Fibroblast of mammary gland (primary cell): ENCODE measurements at places on chromosomes 6 and 20.
A peak's percentile ranks its signal among the peaks of the same experiment; 100 is the strongest.

DNA sequence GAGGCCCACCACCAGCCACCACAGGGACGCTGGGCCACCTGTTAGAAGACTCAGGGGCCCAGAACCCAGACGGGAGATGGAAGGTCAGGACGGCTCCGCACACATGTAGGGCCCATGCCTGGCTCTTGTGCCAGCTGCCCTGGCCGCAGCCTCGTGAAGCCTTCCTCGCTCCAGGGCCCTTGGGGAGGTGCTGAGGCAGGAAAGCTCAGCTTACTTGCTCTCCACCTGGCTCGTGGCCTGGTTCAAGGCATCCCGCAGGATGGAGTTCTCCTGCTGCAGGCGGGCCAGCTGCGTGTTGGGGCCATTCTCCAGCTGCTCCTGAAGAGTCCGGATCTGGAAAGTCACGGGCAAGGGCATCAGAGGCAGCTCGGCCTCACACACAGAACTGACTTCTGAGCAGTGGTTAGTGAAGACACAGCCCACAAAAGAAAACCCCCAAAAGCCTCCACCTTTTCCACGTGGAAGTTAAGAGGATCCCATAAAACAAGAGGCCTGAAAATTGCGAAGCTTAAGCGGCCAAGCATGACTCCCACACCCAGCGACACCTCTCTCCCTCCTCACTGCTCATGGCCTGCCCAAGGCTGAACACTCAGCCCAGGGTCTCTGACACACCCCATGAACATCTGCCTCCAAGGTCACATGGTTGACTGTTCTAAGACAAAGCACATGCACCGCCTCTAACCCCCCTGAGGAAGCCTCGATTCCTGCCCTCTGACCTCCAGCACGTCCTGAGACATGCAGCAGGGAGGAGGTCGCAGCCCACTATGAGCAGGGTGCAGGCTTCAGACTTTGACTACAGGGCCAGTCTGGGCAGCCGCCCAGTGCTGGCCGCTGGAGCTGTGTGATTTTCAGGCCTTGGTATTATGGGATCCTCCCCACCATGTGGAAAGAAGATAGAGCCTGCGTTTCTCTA is 46.5 kb downstream of the RRBP1 start:
- peak; percentile 92 for DNase-seq

GRCh38 chr20:2237059-2237458 is 58.7 kb upstream of the TGM3 start:
- DNase-seq, result peak; percentile 98

GRCh38 chr6:137283080-137283479 is 63.9 kb upstream of the IFNGR1 start:
- DNase-seq, result no peak

- DNase-seq, result peak; percentile 54
Observed at GRCh38 chr6:146545581-146545980, 1.9 kb downstream of the RAB32 start.

DNA sequence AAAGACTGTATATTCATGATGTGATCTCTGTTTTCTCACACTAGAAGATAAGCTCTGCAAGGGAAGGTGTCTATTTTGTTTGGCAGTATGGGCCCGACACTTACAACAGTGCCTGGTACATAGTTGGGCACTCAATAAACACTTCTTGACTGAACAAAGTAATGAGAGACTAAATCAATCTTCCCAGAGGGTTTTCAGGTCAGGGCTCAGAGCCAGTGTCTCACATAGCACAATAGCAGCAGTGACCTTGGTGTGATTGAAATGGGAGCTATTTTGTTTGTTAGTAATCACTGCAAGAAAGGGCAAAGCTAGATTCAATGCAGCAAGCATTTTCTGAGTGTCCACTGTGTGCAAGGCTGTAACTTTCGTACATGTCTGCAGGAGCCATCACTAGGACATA is 26.4 kb upstream of the GCM1 start:
- DNase-seq, result no peak

- DNase-seq, result no peak
Observed at GRCh38 chr6:14194483-14194882, 76.9 kb downstream of the CD83 start.

DNA sequence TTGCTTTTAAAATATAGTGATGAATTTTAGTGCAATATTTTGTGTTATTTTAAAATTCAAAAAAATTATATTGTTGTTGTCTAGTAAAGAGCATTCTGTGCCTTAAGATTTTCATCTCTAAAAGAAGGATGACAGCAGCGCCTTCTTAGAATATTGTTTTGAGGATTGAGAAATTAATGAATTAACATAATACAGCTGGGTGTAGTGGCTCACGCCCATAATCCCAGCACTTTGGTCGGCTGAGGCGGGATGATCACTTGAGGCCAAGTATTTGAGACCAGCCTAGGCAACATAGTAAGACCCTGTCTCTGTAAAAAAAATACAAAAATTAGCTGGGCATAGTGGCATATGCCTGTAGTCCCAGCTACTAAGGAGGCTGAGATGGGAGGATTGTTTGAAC is 6.8 kb downstream of the TIAM2 start:
- no peak for DNase-seq

GRCh38 chr20:31908424-31908823 is 38.0 kb downstream of the TTLL9 start:
- DNase-seq, result no peak

- peak; percentile 7 for DNase-seq
Observed at GRCh38 chr20:9838378-9839295, at the start of gene PAK5. Gene PAK5, minus strand, starts transcription at chr20:9839076. Its CDS starts 194,748 bp downstream, at chr20:9644328.

GRCh38 chr6:44649365-44650025 is 262.0 kb downstream of the CDC5L start:
- peak; percentile 87 for DNase-seq

DNA sequence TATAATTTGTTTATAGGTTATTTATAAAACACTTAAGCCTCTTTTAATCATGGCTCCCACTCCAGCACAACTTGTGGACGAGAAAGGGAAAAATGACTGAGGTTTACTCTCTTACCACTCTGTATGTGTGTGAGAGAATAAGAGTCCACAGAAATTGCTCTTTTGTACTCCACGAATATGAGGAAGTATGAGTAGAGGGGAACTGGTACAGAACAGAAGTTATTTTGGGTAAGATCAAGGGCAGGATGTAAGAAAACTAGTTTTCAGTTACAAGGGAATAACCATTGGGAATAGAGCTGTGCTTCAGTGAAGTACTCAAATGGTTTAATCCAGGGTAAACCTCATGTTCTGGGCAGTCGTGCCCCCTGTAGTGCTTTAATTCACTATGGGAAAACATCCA is 72.6 kb downstream of the REV3L start:
- no peak for DNase-seq

- no peak for DNase-seq
Observed at GRCh38 chr6:15659181-15659580, 3.6 kb downstream of the DTNBP1 start.

GRCh38 chr20:49320460-49320859 is 42.6 kb upstream of the ZNFX1 start:
- DNase-seq, result peak; percentile 46

GRCh38 chr20:17482536-17482935 is 48.6 kb downstream of the BFSP1 start:
- DNase-seq, result no peak

DNA sequence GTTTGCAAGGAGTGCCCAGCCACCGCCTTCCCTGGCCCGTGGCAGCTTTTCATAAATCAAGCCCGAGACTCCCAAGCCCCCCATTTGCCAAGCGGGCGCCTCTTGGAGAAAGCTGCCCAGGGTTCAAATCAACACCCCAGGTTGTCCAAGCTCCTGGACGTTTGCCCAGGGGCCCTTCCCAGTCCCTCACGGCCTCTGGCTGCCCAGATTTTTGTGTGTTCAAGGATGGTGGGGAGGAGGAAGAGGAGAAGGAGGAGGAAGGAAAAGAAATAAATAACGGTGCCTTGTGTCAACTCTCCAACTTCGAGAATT is 20.6 kb upstream of the NFATC2 start:
- no peak for DNase-seq

DNA sequence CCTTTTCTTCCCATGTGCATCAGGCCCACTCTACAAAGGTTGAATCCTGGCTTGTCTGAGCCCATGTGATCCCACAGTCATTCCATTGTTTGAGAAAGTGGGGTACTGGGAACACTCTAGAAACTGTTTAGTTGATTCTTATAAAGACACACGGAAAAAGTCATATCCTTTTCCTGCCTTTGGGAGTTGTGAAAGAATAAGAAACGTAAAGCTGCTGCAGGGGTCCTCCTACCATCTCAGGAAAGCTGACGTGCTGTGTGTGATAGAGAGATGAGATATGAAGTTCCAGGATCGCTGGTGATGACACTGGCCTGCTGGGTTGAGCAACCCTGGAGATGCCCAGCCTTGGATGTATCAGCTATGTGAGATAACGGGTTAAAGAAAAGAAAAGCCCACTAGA is 21.3 kb upstream of the HLA-DRB5 start:
- no peak for DNase-seq

DNA sequence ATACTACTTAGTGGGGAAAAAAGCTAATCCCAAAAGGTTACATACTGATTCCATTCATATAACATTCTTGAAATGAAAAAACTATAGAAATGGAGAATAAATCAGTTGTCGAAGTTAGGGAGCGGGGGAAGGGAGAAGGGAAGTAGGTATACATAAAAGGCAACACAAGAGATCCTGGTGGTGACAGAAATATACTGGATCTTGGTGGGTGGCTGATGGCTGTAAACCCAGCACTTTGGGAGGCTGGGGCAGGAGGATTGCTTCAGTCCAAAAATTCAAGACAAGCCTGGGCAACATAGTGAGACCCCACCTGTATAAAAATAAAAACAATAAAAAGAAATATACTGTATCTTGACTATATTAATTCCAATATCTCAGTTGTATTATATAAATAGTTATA is 105.7 kb upstream of the LGSN start:
- no peak for DNase-seq

DNA sequence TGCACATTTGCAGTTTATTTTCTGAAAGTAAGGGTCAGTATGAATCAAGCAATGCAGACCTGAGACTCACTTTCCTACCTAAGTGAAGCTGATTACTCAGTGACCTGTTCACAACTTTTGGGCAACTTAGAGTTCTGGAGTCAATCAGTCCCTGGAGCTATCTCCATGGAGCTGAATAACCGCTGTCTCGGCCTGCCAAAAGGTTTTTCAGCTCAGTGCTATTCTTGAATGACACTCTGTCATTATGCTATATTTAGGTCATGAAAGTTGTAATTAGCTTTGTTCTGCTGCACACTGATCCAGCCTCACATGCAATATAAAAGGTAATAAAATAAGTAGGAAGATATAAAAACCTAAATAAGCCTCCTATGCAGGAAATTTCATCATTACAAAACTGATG is 356.0 kb downstream of the BMP2 start:
- no peak for DNase-seq

DNA sequence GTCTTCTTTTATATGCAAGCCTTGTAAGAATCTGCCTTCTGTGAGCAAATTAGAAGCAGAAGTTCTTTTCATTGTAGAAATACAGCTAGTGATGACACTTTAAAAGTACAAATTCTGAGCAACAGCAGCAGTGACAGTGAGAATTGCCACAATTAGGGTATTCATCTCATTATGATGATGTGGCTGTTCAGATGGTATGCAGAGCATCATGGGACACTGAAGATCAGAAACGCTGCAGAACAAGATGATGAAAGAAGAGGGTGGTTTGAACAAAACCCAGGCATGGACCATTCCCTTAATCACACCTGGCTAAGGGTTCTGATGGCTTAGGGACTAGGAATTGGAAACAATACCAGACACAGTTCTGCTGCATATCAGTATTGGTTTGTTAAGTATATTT is 312.7 kb upstream of the TBX18 start:
- DNase-seq, result peak; percentile 21

GRCh38 chr6:42263165-42263728 is 45.6 kb upstream of the MRPS10 start:
- no peak for DNase-seq

DNA sequence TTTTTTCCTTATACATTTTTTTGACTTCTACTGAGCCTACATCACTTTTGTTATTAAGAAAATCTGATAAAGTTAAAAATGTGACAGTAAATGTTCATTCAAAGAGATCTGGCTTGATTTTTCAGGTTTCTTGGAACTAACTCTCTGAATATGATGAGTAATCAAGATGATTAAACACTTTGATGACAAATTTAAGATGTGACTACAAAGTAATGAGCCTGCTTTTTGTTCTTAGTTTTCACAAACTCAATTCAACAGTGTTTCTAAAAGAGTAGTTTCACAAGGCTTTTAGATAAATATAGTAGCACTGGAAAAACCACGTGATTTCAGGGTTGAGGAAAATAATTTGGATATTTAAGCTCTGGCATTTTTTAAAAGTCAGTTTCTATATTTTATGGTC is 37.9 kb upstream of the HDDC2 start:
- peak; percentile 10 for DNase-seq

GRCh38 chr6:139029470-139030227 is 1.1 kb downstream of the ABRACL start:
- DNase-seq, result peak; percentile 57

- peak; percentile 21 for DNase-seq
Observed at GRCh38 chr6:130037207-130037811, 18.9 kb downstream of the L3MBTL3 start.
